Left ventricle myocardium inferior (tissue), 1 donor: ENCODE measurements at places on chromosomes 11 and 22. TPM values are rescaled to one million over a fixed set of nuclear protein-coding genes. Genes with fewer than 3 reads are reported as not detected.

GRCh38 chr11:83611600-83611999 is 325.4 kb upstream of the CCDC90B start:
- DNase-seq, result no peak

- no peak for DNase-seq
Measured at GRCh38 chr11:88332851-88333250, 4.7 kb downstream of the CTSC start.

DNA sequence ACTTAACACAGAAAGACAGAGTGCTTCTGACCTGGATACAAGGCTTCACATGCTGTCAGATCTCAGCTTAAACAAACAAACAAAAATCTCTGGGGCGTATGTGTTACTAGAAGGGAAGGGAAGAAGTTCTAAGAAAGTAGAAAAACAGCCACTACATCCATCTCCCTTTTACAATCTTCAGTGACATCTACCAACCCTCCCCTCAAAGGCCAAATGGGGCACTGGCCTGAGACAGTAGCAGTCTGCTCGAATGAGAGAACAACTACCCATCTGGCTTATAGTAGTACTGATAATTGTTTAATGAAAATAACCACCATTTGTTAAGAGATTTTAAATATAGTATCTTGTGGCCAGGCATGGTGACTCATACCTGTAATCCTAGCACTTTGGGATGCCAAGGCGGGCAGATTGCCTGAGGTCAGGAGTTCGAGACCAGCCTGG is 29.4 kb downstream of the CCDC83 start:
- no peak for DNase-seq

DNA sequence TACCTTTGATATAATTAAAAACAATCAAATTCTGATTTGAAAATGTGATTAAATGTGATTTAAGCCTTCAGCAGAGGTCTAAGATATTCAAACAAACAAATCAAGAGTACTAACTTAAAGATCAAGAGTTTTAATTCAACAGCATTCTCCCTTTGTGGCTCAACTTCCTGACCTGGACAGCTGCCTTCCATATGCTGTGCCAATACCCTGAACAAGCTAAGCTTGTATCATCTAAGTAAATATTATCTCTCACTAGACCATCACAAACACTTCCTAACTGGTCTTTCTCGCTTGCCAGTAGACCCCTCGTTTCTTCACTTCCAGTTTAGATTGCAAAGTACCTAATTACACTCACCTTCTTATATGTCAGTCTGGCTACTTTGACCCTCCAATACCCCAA is 35.9 kb upstream of the P4HA3 start:
- DNase-seq, result no peak

GRCh38 chr11:61577383-61578118 is 3.3 kb downstream of the SYT7 start:
- peak; percentile 48 for DNase-seq

GRCh38 chr11:78418584-78419211 is 1.1 kb upstream of the GAB2 start:
- no peak for DNase-seq

GRCh38 chr11:75800728-75801361 is 14.2 kb upstream of the UVRAG start:
- DNase-seq, result no peak

GRCh38 chr11:1706634-1707400 is 9.8 kb downstream of the KRTAP5-6 start:
- peak; percentile 36 for DNase-seq

DNA sequence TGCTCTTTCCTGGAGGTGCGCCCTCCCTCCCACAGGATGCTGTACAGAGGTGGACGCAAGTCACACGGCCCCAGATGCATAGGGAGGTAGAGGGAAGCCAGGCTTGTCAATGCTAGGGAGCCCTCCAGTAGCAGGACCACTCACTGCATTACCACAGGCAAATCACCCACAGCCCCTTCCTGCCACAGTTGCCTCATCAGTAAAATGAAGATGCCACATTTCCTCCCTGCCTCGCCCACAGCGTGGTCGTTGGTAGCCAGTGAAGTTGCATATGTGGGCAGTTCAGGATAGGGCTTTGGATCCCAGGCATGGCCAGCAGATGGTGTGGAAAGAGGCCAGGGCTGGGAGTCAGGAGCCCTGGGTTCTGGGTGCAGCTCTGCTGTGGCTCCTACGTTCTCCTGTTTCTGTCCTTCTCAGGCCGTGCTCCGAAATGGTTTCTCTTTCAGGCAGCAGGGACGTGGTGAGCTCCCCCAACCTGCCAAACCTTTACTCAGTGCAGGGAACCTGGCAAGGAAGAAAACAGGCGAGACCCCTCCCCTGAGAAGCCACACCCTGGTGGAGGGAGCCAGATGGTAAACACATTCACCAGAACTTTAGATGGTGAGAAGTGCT is 22.6 kb downstream of the DAGLA start:
- no peak for DNase-seq

- no peak for DNase-seq
Measured at GRCh38 chr11:65362320-65362931, 7.9 kb downstream of the TIGD3 start.

DNA sequence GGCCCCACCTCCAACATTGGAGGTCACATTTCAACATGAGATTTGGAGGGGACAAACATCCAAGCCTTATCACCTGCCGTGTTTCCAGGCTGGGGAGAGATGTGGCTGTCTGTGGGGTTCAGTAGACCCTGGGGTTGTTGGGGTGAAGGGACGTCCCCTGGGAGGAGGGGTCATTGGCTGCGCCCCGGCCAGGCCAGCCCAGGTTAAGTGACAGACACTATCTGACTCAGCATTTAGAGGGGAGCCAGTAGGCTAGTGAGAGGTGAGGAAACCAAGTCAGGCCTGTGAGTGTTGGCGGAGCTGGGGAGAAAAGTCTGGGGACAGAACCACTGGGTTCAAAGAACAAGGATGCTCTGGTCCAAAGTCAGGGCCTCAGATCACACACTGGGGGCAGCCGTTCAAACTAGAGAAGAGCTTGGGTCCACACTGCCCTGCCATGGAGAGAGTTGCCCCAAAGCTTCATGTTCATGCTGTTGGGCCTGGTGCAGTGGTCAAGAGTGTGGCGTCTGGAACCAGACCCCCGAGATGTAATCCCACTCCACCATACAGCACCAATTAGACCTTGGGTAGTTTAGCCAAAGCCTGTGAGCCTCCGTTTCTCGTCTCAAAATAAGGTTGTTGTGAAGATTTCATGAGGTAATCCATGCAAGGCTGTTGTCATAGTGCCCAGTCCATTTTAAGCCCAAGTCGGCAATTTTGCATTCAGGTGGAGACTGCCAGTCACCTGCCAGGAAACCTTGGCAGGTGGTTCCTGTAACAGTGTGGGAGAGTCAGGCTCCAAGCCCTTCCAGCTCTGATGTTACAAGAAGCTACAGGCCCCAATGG is 1289.6 kb downstream of the TBC1D22A start:
- no peak for DNase-seq

DNA sequence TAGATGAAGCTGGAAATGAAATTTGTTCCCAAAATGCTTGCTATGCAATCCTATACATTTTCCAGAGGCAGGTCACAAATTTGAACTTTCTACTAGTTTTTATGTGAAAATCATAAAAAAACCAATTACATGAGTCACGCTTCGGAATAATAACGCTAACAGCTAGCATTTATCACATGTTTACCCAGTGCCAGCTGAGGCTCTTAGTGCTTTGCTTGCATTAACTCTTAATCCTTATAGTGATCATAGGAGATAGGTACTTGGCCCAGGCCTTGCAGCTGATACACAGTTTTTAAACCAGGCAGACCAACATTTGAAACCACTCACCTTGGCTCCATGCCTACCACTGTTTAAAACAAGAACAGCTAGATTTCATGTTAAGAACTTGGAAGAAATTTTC is 131.8 kb upstream of the RAG2 start:
- DNase-seq, result no peak

- no peak for DNase-seq
Measured at GRCh38 chr11:107494055-107494454, 36.4 kb upstream of the CWF19L2 start.

DNA sequence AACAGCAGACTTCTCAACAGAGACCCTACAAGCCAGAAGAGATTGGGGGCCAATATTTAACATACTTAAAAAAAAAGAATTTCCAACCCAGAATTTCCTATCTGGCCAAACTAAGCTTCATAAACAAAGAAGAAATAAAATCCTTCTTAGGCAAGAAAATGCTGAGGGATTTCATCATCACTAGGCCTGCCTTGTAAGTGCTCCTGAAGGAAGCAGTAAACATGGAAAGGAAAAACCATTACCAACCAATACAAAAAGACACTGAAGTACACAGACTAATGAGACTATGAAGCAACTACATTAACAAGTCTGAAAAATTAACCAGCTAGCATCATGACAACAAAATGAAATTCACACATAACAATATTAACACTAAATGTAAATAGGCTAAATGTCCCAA is 947.9 kb upstream of the CHORDC1 start:
- no peak for DNase-seq

- DNase-seq, result no peak
Measured at GRCh38 chr11:17642980-17643379, 76.4 kb upstream of the MYOD1 start.

The DDI1 gene
- not detected for total RNA-seq

The DCHS1 gene
- total RNA-seq, result 9.5 TPM

The ACRV1 gene
- not detected for total RNA-seq

The CADM1 gene
- 51.1 TPM for total RNA-seq

The MPPED1 gene
- total RNA-seq, result not detected

The MRGPRX4 gene
- total RNA-seq, result not detected
